ENCODE measurements at places on chromosomes 16 and 17. TPM values are rescaled to one million over a fixed set of nuclear protein-coding genes. Genes with fewer than 3 reads are reported as not detected.

The LRRC46 gene
- not detected for total RNA-seq

GRCh38 chr17:27492470-27492869, 36.2 kb downstream of the KSR1 start:
- no peak for DNase-seq

The TBC1D26 gene
- 0.71 TPM for total RNA-seq

The CHST6 gene
- total RNA-seq, result 25.4 TPM

The DCTPP1 gene
- 90.4 TPM for total RNA-seq

The SLC52A1 gene
- total RNA-seq, result 0.61 TPM

The SEBOX gene
- total RNA-seq, result not detected
